ENCODE measurements at places on chromosomes 5 and 9.
A peak's percentile ranks its signal among the peaks of the same experiment; 100 is the strongest.

DNA sequence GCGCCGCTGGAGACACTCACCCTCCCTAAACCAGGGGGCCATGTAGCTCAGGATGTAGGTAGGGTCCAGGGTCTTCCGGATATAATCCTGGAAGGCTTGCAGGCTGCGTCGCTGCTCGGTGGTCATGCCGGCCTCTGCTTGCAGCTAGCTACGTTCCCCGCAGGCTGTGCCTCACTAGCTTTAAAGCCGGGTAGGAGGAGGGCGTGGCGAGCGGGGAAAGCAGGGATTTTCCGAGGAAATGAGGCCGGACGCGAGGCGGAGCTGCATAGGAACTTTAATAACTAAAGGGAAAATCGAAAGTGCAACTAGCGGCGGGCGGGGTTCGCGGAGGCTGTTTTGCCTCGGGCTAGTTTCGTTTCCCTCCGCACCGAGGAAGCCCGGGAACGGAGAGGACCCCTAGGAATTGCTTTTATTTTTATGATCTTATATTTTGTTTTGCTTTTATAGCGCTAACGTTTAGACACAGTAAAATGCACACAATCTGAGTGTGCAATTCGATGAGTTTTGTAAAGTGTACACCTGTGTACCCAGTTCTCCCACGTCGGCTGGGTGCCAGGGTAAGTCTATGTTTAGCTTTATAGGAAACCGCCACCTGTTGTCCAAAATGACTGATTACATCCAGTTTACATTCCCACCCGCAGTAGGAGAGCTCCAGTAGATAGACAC, at the start of gene RIGI:
TSS of gene RIGI (minus strand) at position 156 of the 666 bp plus-strand sequence. CDS start at position 126, 30 bp downstream.
- peak; percentile 79 for DNase-seq

GRCh38 chr9:18194316-18194715, 279.6 kb upstream of the ADAMTSL1 start:
- DNase-seq, result no peak

- no peak for DNase-seq
Measured at GRCh38 chr5:43774881-43775399, 172.0 kb downstream of the NNT start.

GRCh38 chr9:25636026-25636425, 42.2 kb downstream of the TUSC1 start:
- DNase-seq, result no peak

Data from HS-27A (cell line).